ENCODE measurements at places on chromosomes 11 and 22.
A peak's percentile ranks its signal among the peaks of the same experiment; 100 is the strongest.

GRCh38 chr11:64260147-64260708, 8.9 kb downstream of the PLCB3 start:
- no peak for DNase-seq

- DNase-seq: no peak
Measured at GRCh38 chr11:61892085-61892370, 683 bp upstream of the FADS3 start.

DNA sequence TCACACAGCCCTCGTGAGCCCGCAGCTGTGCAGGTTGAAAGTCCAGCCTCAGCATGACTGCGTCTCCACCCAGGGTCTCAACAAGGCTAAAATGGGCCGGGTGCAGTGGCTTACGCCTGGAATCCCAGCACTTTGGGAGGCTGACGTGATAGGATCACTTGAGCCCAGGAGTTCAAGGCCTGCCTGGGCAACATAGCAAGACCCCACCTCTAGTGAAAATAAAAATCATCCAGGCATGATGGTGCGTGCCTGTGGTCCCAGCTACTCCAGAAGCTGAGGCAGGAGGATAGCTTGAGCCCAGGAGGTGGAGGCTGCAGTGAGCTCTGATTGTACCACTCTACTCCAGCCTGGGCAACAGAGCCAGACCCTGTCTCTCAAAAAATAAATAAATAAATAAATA, 100.8 kb upstream of the PRR5 start:
- DNase-seq: no peak

GRCh38 chr11:1503708-1504104, 17.1 kb upstream of the MOB2 start:
- DNase-seq: no peak

DNA sequence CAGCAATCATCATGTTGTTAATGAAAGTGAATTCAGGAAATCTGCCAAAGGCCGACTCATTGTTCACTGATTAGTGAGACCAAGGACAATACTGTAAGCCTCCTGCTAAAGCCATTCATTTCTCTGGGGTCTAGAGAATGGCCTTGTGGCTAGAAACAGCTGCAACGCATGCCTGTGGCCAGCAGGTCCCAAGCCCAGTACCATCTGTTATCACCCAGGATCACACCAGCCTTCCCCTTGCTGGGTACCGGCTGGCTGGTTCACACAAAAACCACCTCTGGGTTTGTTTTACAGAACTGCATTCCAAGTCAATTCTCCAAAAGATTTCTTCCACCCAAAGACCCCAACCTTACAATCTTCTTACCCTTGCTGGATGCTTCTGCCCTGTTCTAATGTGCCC, 1.1 kb downstream of the PLAAT5 start:
- DNase-seq: no peak

- peak; percentile 7 for DNase-seq
Measured at GRCh38 chr22:42720263-42721044, at the start of gene A4GALT. TSS of gene A4GALT (minus strand) at chr22:42720870. CDS start at chr22:42693951, 26,919 bp downstream.

DNA sequence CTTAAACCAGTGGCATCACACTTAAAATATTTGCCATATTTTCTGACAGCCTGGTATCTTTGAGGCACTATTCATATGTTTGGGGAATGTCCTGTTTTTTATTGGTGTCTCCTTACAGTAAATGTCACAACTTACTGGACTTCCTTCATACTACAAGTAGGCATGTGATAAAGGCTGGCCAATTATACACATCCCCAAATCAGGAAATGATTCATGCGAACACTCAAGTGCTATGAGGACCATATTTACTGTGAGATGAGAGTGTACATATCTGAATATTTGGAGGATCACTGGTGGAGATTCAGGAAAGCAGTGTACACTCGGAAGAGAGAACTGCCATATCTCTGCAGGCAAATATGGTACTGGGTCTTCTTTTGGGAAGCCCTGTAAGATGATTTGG, 913.8 kb upstream of the CHORDC1 start:
- DNase-seq: no peak

Data from activated CD8-positive, alpha-beta T cell treated with anti-CD3 and anti-CD28 coated beads for 36 hours (primary cell).